ENCODE measurements at places on chromosomes 13 and 19.
A peak's percentile ranks its signal among the peaks of the same experiment; 100 is the strongest.

DNA sequence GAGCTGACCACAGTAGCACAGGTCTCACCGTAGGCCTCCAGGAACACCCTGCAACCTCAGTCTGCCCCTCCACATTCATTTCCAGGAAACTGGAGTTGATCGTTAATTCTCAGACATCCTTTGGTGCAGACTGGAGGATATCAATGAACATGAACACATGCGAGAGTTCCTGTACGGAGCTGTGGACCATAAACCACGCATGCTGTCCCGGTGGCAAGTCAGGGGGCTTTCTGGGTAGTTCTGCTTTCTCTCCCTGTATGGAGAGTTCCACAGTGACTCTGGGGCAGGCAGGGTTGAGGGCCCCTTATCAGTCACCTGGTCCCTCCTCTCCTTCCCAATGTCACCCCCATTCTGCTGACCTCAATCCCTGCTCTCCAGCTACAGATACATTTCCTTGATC, 55.5 kb upstream of the URI1 start:
- no peak for DNase-seq

DNA sequence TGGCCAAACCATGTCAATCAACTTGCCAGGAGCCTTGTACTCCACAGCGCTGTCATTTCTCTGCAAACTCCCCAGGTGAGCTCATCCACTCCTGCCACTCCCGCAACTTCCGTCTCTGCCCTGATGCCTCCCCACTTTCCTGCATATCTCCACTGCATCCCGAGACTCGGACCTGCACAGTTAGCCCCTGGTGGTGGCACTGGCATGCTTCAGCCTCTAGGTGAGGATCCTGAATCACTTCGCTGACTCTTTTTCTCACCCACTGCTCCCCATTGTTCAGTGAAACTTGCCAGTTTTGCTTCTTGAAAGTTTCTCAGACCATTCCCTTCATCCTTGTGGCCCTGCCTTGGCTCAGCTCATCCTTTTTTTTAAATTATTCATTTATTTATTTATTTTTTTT, 3.4 kb upstream of the CTU1 start:
- DNase-seq: no peak

DNA sequence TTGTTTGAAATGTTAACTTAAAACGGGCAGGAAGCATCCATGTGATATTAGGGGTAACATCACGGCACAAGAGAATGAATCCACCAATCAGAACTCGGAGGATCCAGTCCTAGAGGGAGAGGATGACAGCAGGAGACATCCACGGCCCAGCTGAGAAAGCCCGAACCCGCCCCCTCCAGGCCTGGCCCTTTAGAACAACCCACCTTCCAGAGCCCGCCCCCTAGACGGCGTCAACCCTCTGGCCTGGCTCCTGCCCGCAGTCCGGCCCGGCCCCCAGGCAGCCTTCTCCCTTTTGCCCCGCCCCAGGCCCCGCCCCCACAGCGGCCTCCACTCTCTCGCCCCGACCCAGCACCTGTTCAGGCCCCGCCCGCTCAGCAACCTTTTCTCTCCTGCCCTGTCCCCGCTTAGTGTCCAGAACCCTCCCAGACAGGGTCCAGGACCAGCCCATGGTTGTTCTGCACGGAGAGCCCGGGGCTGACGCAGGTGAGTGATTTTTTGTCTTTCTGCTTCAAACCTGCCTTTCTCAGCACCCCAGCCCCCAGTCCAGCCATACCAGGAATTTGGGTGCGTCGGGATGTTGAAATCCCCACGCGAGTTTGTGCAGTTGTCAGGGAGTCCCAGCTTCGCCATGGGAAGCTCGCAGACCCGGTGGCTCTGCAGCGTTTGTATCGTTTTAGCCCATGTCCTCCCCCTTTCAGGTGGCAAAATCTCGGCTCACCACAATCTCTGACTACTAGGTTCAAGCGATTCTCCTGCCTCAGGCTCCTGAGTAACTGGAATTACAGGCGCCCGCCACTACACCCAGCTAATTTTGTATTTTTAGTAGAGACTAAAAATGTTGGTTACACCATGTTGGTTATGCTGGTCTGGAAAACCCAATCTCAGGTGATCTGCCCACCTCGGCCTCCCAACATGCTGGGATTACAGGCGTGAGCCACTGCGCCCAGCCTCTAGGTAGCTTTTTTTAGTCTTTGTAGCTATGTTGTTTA, 16.1 kb downstream of the ZNF816 start:
- DNase-seq: peak; percentile 59

- no peak for DNase-seq
These were observed 18.2 kb upstream of the MEIS3 start for GRCh38 chr19:47437500-47437899.

DNA sequence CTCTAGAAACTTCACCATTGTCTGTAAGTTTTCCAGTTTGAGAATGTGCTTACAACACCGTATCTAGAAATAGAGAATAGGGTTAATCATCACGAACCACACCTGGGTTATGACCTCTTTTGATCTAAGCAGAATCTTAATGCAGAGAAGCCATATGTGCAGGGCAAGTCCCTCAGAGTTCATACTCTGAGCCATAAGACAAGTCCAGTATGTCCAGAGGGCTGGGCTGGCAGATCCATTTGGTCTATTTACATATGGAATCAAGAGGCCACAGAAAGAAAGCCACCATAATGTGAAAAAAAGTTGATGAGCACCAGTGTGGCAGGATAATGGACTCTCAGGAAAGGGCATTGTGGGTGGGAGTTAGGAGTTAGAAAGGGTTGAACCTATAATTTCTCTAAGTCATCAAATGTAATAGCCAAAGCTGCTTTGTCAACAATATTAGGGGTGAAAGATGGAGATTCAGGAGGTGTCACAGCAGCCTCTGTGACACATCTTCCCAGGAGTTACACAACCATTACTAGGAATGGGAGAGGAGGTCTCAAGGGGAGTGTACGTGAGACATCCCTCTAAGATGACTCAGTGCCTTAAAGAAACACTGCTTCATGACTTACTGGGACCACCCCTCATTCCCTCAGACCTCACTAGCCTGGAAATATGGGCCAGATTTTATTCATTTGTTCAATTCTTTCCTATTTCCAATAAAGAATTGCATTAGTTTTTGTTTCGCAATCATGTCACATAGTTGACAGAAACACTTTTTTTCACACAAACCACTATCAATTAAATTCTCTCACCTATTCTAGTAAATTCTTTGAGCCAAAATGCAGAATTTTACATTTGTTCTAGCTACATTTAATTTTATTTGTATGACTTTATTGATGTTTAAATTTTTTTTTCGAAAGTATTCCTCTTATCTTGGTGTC, 30.4 kb upstream of the OLFM4 start:
- DNase-seq: no peak

GRCh38 chr13:68358294-68358705, 1128.2 kb upstream of the PCDH9 start:
- peak; percentile 0 for DNase-seq

- no peak for DNase-seq
These were observed 3.6 kb downstream of the DMAC2 start for GRCh38 chr19:41435936-41436673.

- DNase-seq: no peak
These were observed 18.3 kb downstream of the KCNN1 start for GRCh38 chr19:17985037-17985818.

GRCh38 chr13:107379407-107380155, 811.6 kb upstream of the ARGLU1 start:
- DNase-seq: no peak

- no peak for DNase-seq
These were observed at the start of gene TMIGD2 for GRCh38 chr19:4302243-4302640. Gene TMIGD2 (minus strand): TSS chr19:4302389. CDS start chr19:4302385, 4 bp downstream.

DNA sequence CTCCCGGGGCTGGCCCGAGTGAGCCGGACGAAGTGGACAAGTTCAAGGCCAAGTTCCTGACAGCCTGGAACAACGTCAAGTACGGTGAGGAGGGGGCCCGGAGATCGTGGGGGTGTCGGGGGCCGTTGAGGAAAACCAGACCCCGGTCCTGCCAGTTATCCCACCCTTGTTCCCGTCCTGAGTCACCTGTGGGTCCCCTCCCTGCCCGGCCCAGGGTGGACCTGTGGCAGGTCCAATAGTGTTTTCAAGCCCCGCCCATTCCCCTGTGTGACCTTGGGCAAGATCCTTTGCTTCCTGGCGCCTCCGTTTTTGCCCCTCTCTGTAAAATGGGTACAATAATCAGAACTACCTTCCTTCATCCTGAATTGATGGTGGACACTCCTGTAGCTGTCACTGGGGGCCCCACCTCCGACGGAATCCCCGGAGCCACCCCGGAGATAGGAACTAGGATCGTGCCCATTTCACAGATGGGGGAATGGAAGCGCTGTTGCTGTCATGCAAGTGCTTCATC, 593 bp downstream of the ATG4D start:
- DNase-seq: no peak

- DNase-seq: no peak
These were observed 6.6 kb upstream of the PDX1 start for GRCh38 chr13:27913160-27913559.

GRCh38 chr19:5132206-5132560, 163.3 kb downstream of the KDM4B start:
- no peak for DNase-seq

DNA sequence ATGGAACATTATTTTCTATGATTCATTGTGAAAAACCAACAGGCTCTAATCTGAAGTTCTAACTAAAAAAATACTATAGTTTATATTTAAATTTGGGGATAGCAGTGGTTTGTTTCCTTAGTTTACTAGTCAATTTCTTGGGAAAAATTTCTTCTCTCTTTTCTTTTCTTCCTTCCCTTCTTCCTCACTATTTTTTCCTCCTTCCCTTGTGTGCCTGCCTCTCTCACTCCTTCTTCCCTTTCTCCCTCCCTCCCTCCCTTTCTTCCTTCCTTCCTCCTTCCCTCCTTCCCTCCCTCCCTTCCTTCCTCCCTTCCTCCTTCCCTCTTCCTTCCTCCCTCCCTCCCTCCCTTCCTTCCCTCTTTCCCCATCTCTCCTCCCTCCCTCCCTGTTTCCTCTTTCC, 226.5 kb downstream of the ZNF536 start:
- DNase-seq: no peak

GRCh38 chr13:35723821-35724220, 247.3 kb upstream of the MAB21L1 start:
- peak; percentile 90 for DNase-seq

DNA sequence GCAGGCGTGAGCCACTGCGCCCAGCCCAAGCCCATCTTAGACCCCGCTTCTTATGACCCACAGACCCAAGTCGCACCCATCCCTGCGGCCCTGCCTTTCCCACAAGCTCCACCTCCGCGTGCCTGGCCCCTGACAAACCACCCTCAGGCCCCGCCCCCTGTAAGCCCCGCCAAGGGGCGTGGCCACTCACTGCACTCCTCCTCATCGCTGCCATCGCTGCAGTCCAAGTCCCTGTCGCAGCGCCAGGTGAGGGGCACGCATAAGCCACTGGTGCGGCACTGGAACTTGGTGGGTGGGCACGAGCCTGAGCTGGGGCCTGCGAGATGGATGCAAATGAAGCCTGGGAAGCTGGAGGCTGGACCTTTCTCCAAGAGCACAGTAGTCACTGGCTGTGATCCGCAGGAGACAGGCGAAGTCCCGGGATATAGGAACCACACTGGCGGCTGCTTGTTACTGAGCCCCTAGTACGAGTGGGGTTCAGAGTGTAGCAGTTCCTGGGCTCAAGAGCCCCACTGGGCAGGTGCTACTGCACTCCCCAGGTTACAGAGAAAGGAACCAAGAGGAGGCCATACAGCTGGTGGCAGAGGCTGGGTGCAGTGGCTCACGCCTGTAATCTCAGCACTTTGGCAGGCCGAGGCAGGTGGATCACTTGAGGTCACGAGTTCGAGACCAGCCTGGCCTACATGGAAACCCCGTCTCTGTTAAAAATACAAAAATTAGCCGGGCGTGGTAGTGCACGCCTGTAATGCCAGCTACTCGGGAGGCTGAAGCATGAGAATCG, 3.1 kb downstream of the CD320 start:
- DNase-seq: no peak

GRCh38 chr19:40280608-40281221, 4.4 kb downstream of the AKT2 start:
- DNase-seq: no peak

DNA sequence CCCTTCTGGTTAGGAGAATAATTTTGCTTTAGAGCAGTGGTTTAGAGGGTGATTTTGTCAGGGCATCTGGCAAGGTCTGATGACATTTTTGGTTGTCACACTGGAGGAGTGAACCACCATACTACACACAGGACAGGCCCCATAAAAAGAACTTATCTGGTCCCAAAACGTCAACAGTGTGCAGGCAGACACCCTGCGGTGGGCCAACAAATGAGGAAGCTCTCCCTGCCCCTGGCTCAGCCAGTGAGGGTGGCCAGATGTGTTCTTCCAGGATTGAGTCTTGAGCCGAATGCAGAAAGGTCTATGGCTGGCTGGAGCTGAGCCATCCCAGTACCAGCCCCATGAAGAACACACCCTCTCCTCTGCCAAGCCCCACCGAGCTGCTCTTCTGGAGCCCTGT, 149.2 kb downstream of the MIPEP start:
- no peak for DNase-seq

GRCh38 chr19:955803-956765, 28.1 kb upstream of the WDR18 start:
- no peak for DNase-seq

- DNase-seq: no peak
These were observed 16.3 kb upstream of the TCF3 start for GRCh38 chr19:1668486-1669270.

DNA sequence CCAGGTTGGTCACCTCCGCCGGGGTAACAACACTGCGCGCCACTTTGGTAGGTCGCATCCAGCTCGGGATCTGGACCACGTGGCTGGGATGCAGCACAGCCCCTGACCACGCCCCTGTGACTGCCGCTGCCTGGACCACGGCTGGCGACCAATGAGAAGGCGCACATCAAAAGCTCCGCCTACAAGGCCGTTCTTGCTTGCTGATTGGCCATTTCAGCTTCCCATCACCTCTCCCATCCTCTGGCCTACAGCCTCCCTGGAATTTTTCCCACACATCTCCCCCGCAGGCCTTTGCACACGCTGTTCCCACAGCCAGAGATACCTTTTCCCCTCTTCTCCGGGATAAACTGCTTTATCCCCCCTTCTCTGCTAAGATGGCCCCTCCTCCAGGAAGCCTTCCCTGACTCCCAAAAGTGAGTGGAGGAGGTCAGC, 12.5 kb upstream of the MAP1S start:
- peak; percentile 65 for DNase-seq

DNA sequence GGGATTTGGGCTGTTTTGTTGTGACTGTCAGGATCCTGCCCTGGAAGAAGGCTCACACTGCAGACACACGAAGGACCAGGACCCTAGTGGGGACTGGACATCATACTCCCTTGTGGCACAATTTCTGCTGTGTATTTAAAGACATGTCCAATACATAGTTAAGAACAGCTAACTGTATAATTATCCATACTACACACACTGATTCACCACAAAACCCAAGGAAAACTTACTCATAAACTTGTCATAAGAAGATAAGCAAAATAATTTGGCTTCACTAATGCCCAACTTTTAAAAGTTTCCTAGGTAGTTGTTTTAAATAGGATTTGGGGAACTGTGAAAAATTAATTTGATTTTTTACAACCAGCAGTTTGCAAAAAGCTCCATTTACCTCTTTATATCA, 46.1 kb downstream of the LATS2 start:
- DNase-seq: peak; percentile 41

DNA sequence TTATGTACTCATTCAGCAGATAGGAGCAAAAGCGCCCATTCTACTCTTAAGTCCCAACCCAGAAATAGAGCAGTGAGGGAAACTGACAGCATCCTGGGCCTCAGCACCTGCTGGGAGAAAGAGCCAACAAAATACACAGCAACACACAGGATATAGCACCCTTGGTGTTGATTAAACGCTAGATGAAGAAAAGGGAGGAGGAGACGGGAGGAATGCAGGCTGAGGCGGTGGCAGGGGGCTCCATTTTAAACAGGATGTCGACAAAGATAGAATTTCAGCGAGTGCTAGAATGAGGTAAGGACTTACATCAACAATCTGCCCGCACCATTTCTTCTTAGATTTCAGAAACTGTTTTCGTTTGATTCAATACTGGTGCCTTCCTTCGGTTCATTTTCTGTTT, 4.6 kb upstream of the RAB20 start:
- DNase-seq: no peak

Measured in iris pigment epithelial cell (primary cell).